ENCODE measurements at places on chromosomes 1 and 21. TPM values are rescaled to one million over a fixed set of nuclear protein-coding genes. Genes with fewer than 3 reads are reported as not detected.

The OR2L2 gene
- not detected for total RNA-seq

The TRPM2 gene
- 0.25 TPM for total RNA-seq

The ZNF593OS gene
- total RNA-seq, result not detected

The PLA2G2F gene
- total RNA-seq, result not detected

The OBSCN gene
- total RNA-seq, result 5.8 TPM

The NUP133 gene
- total RNA-seq, result 32.9 TPM

The OLIG2 gene
- total RNA-seq, result not detected

The ALX3 gene
- not detected for total RNA-seq

The KRTAP7-1 gene
- not detected for total RNA-seq

The IL12RB2 gene
- total RNA-seq, result not detected

The SELP gene
- total RNA-seq, result 0.13 TPM

The ARMH1 gene
- 0.13 TPM for total RNA-seq

The FAM229A gene
- 1.4 TPM for total RNA-seq

The GBP6 gene
- not detected for total RNA-seq

The MYBPH gene
- not detected for total RNA-seq

The COL18A1 gene
- 295 TPM for total RNA-seq

The CAPN8 gene
- total RNA-seq, result not detected

The ATAD3A gene
- 27.4 TPM for total RNA-seq

The FCRL6 gene
- total RNA-seq, result not detected

All from dermis microvascular lymphatic vessel endothelial cell (primary cell).